ENCODE measurements at places on chromosomes 6 and 20. TPM values are rescaled to one million over a fixed set of nuclear protein-coding genes. Genes with fewer than 3 reads are reported as not detected.
A peak's percentile ranks its signal among the peaks of the same experiment; 100 is the strongest.

Gene C6orf58
- not detected for total RNA-seq

Gene SIRPA
- 35.9 TPM for total RNA-seq

Gene ZSCAN16
- 2.9 TPM for total RNA-seq

Gene PLG
- not detected for total RNA-seq

Gene CST7
- 1.2 TPM for total RNA-seq

Gene APMAP
- 35.6 TPM for total RNA-seq

Gene PNPLA1
- total RNA-seq, result 0.33 TPM

Gene OXT
- total RNA-seq, result not detected

Gene SLCO4A1
- total RNA-seq, result 10.0 TPM

Gene SMIM13
- 9.3 TPM for total RNA-seq

Gene PTCRA
- not detected for total RNA-seq

Gene CLIC5
- total RNA-seq, result 6.2 TPM

- H3K4me3 ChIP-seq, result no peak overlapping the region
- no peak for DNase-seq
- no peak overlapping the region for H3K27ac ChIP-seq
- no peaks in the 10 kb centered on the region for H3K27me3 ChIP-seq
These were observed 25.4 kb upstream of the PI16 start for GRCh38 chr6:36929152-36929551.

- no peaks in the 10 kb centered on the region for H3K4me1 ChIP-seq
- no peak for DNase-seq
- H3K36me3 ChIP-seq, result no peaks in the 10 kb centered on the region
- no peak overlapping the region for H3K4me3 ChIP-seq
- H3K27ac ChIP-seq, result no peak overlapping the region
- no peaks in the 10 kb centered on the region for H3K27me3 ChIP-seq
These were observed 142.2 kb downstream of the OPN5 start for GRCh38 chr6:47924001-47924400.

DNA sequence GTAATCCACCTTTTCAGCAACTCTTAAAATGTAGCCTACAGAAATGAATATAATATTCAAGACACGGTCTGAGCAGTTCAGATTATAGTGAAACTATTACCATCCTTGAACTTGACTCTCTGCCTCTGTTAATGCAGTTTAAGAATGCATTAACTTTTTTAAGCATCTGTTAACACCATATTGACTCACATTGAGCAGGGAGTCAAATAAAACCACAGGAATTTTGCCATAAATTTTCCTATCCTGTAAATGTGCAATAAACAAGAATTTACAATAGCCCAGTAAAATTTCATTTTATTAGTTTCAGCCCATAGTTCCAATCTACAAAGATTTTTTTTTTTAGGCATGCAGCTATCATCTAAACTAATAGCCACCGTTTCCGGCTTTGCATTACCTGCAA lies 239.2 kb upstream of the DEFB112 start:
- no peaks in the 10 kb centered on the region for H3K36me3 ChIP-seq
- no peak overlapping the region for H3K27ac ChIP-seq
- no peaks in the 10 kb centered on the region for H3K27me3 ChIP-seq
- no peaks in the 10 kb centered on the region for H3K4me1 ChIP-seq

GRCh38 chr6:89708316-89708715 lies 69.8 kb upstream of the LYRM2 start:
- H3K4me3 ChIP-seq, result no peak overlapping the region
- H3K4me1 ChIP-seq, result no peaks in the 10 kb centered on the region
- no peaks in the 10 kb centered on the region for H3K27me3 ChIP-seq

DNA sequence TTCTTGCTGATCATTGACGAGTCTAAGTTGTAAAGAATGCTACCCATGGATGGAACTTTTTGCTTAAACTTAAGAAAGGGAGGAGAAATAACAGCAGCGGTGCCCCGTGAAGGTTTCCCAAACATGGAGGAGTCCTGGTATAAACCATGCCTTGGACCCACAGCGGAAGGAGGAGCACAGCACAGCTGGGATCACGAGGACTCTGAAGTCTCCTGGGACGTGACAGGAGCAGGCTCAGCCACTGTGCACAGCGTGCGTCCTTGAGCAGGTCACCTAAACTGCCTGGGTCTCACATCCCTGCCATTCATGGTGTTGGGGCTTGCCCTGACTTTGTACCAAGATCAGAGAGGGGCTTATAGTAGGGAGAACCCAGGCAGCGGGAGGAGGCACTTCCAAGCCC lies 56.1 kb upstream of the UNC93A start:
- no peak overlapping the region for H3K27ac ChIP-seq
- DNase-seq, result no peak
- no peaks in the 10 kb centered on the region for H3K27me3 ChIP-seq
- H3K4me3 ChIP-seq, result no peak overlapping the region
- H3K4me1 ChIP-seq, result no peaks in the 10 kb centered on the region

GRCh38 chr20:46275091-46275490 lies 33.2 kb downstream of the CDH22 start:
- H3K4me1 ChIP-seq, result no peaks in the 10 kb centered on the region
- no peaks in the 10 kb centered on the region for H3K27me3 ChIP-seq
- DNase-seq, result no peak
- H3K4me3 ChIP-seq, result no peak overlapping the region

- no peak for DNase-seq
- no peaks in the 10 kb centered on the region for H3K27me3 ChIP-seq
- H3K36me3 ChIP-seq, result no peaks in the 10 kb centered on the region
- H3K4me1 ChIP-seq, result no peaks in the 10 kb centered on the region
These were observed 31.8 kb downstream of the MYB start for GRCh38 chr6:135212935-135213334.

DNA sequence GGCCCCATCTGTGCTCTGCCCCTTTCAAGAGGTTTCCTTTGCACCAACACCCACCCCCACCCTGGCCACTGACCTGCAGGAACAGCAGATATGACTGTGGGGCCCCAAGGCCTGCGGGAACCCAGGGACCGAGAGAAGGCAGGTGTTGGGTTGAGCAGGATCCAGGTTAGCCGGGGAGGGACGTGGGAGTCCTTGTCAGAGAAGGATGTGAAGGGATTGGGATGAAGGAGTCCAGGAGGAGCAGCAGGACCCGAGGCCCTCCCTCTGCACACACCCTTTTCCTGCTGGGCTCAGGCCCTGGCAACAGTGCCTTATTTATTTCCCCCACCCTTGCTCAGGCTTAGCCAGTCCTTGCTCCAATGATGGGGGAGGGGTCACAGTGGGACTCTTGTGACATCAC lies 193.0 kb upstream of the PROKR2 start:
- DNase-seq, result no peak
- no peak overlapping the region for H3K27ac ChIP-seq
- no peaks in the 10 kb centered on the region for H3K4me1 ChIP-seq
- H3K4me3 ChIP-seq, result no peak overlapping the region
- H3K36me3 ChIP-seq, result no peaks in the 10 kb centered on the region
- no peaks in the 10 kb centered on the region for H3K27me3 ChIP-seq

DNA sequence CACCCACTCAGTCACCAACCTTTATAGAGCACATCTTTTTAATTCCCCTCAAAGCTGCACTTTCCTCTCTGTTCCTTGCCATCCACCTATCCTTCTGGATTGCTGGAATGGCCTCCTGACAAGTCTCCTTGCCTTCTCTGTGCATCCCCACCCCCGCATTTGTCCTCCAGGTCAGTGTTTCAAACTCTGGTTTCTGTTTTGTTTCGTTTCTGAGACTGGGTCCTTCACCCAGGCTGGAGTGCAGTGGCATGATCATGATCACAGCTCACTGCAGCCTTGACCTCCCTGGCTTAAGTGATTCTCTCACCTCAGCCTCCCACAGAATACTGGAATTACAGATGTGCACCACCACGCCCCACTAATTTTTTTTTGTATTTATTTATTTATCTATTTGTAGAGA lies 96.2 kb downstream of the PLCB1 start:
- H3K4me3 ChIP-seq, result no peak overlapping the region
- H3K4me1 ChIP-seq, result peaks cover 70% of the 10 kb centered on the region
- H3K27me3 ChIP-seq, result no peaks in the 10 kb centered on the region
- no peak for DNase-seq

DNA sequence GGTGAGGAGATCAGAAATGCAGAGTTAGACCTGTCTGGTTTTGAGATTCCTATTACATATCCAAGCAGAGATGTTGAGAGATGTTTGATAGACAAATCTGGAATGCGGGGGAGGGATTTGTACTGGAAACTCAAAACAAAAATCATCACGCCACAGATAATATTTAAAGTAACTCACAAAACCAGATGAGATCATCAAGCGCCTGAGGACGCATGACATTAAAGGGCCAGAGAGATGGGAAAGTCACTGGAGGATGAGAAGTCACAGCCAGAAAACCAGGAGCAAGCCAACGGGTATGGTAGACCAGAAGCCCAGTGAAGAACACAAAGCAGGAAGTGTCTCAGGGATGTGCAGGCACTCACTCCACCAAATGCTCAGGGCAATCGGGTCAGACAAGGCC lies 87.7 kb downstream of the DLL1 start:
- peaks cover 12% of the 10 kb centered on the region for H3K4me1 ChIP-seq
- peak; percentile 66 for DNase-seq
- H3K4me3 ChIP-seq, result no peak overlapping the region
- H3K27me3 ChIP-seq, result no peaks in the 10 kb centered on the region

DNA sequence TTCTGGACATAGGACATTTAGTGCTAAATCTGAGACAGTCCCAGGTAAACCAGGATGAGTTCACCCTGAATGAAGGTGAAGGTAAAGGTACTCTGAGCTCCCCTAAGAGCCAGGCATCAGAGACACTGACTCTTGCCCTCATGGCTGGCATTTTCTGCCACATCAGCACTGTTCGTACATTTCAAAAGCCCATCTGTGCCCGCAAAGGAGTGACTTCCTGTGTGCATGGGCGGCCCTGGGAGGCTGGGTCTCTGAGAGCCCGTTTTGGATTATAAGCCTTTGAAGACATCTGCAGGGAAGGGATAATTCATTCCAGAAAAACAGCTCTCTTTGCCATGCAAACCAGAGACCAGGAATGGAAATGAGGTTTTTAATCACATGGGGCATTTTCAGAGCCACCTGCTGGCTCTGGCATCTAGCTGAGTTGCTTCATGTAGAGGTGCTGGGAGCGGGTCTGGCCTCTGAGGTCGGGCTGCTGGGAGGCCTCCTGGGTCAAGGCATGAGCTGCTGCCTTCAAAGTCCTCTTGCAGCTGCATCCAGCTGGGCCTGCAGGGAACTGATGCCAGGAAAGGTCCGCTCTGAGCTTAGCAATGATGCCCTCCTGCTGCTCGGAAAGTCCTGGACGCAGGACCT lies 348.3 kb downstream of the DHX35 start:
- H3K36me3 ChIP-seq, result no peaks in the 10 kb centered on the region
- no peak overlapping the region for H3K4me3 ChIP-seq
- no peak overlapping the region for H3K27ac ChIP-seq
- DNase-seq, result no peak

GRCh38 chr6:37017606-37018197 lies 12.2 kb downstream of the FGD2 start:
- H3K4me1 ChIP-seq, result peaks cover 27% of the 10 kb centered on the region
- H3K27me3 ChIP-seq, result no peaks in the 10 kb centered on the region
- DNase-seq, result no peak
- peaks cover 5% of the 10 kb centered on the region for H3K36me3 ChIP-seq
- H3K4me3 ChIP-seq, result no peak overlapping the region

- no peak overlapping the region for H3K4me3 ChIP-seq
- H3K4me1 ChIP-seq, result no peaks in the 10 kb centered on the region
- H3K36me3 ChIP-seq, result no peaks in the 10 kb centered on the region
- H3K27me3 ChIP-seq, result no peaks in the 10 kb centered on the region
- no peak for DNase-seq
These were observed 172.6 kb upstream of the KCNG1 start for GRCh38 chr20:51195419-51195901.

DNA sequence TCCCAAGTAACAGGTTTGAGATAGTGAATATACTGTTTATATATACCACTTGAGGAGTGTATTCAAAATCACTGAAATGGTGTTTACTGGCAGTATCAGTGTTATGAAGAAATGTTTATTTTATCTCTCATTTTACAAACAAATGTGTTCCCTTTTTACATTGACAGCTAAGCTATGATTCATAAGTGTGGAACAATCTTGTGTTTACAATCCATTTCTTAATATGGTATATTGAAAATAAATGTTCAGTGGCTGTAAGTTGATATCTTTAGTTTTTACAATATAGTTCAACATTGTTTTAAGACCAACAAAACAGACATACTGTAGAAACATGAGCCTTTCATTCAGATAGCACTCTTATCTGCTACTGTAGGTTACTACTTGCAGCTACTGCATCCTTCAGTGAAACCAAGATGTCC lies 14.3 kb downstream of the PHF3 start:
- H3K4me3 ChIP-seq, result no peak overlapping the region
- no peak for DNase-seq
- no peak overlapping the region for H3K27ac ChIP-seq
- no peaks in the 10 kb centered on the region for H3K27me3 ChIP-seq
